ENCODE measurements at places on chromosomes 3 and 15.

DNA sequence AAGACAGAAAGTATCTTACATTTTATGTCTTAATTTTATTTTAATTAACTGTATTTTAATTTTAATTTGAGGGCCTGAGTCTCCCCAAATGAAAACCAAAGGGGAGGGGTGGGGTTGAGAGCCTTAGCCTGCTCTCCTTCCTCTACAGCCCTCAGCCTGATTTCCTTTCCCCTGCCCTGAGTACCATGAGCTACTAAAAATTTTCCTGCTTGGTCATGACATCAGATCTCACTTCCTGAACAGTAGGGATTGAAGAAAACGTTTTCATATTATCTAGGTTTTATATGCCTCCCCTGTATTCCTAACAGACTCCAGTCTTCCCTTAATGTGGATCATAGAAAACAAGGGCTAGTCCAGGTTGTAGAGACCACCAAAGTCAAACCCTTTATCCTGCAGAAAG, 133.9 kb downstream of the MYLK start:
- no peak for DNase-seq

DNA sequence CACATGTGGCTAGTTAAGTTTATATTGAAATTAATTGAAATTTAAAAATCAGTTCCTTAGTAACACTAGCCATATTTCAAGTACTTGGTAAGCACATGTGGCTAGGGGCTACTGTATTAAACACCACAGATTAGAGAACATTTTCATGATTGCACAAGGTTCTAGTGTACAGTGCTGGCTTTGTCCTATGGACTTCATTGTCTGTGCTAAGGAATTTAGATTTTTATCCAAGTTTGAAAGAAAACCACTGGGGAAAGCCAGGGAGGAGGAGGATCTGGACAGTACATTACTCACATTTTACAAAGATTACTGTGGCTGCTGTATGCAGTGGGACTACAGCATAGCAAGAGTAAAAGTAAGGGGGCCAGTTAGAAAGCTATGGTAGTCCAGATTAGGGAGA, 13.9 kb downstream of the STAC start:
- DNase-seq, result no peak

- no peak for DNase-seq
Measured at GRCh38 chr3:62954580-62954979, 79.4 kb upstream of the CADPS start.

- DNase-seq, result no peak
Measured at GRCh38 chr15:69997813-69998212, 99.9 kb downstream of the TLE3 start.

DNA sequence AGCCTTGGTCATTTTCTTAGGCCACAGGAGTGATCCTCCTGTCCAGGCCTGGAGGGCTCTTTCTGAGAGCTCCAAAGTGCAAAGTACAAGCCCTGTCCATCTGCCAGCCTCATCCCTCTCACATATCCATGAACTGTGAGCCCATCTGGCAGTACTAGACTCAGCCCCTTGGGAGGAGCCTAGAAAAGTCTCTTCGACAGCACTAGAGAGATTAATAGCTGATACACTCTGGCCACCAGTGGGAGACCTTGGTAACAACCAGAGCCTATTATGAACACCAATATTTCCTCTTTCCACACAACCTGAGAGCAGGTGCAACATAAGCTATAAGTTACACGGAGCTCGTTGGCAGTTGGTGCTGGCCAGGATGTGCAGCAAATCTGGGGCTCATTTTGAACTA, 59.5 kb upstream of the DCLK3 start:
- DNase-seq, result no peak

GRCh38 chr3:195203606-195204005, 67.4 kb downstream of the XXYLT1 start:
- no peak for DNase-seq

GRCh38 chr3:23068016-23068728, 135.0 kb upstream of the UBE2E2 start:
- no peak for DNase-seq

DNA sequence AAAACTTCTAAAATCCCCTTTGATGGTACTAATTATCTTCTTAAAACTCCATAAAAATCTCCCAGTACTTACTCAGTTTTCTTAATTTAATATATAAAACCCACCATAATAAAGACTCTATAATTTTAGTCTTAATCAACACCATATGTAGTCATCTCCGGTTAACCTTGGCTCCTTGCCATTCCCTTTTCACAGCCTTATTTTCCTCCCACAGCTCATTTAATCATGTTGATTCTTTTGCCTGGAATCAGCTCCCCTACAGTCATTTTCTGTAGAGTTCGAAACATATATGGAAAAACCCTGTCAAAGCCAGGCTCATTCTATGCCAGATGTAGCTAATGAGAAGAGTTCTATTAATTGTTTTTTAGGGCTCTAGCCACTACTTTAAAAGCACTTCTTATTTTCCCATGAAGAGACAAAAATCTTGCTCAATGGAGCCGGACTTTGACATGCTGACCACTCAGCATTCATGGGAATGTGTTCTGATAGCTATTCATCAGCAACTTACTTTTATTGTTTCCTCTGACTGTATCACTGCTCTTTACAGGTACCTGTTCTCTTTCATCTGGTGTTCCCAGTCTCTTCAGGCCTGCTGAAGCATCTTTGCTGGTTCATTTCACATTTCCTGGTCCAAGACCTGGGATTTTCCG, 573.4 kb downstream of the NAALADL2 start:
- no peak for DNase-seq

DNA sequence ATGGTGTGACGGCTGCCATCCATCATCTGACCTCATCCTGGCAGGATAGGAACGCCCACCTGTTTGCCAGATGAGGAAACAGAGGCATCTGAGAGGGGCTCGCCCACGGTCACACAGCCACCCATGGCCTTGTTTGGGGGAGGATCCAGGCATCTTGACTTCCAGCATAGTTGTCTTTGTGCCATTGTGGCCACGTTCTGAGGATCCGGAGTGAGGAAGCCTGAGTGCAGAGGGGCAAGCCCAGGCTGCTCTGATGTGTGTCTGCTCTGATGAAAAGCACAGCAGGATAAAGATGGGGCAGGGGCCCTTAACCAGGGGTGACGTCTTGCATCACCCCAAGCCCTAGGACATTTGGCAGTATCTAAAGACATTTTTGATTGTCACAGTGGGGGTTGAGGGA, 58.7 kb downstream of the FGD5 start:
- no peak for DNase-seq

DNA sequence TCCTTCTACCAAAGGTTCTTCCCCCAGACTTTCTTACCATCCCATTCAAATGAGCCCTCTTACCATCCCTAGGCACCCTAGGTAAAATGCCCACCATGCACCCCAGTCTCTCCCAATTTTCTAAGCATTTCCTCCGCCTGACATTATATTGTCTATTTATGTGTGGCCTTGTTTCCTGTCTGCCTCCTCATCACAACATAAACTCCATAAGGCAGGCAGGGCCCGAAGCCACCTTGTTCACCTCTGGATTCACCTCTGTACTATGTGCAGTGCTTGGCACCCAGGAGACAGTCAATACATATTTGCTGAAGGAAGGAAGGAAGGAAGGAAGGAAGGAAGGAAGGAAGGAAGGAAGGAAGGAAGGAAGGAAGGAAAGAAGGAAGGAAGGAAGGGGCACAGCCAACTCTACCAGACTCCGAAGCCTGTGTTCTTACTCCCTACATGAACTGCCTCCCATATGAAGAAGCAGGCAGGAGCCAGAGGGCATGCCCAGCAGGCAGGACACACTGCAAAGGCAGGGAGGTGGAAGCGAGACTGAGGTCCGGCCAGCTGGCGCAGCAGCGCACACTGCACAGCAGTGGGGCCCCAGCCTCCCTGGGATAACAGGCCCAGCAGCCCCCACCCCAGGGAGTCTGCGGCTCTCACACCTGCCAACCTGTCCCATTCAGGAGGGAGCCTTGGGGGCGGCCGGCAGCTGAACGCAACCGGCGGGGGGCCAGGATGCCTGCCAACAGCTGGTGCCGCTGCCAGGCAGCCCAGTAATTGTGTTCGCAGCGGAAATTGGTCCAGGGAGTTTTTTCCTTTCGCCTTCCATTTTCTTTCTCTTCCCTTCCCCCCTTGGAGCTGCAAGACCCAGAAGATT, 106.0 kb upstream of the LINGO1 start:
- no peak for DNase-seq

DNA sequence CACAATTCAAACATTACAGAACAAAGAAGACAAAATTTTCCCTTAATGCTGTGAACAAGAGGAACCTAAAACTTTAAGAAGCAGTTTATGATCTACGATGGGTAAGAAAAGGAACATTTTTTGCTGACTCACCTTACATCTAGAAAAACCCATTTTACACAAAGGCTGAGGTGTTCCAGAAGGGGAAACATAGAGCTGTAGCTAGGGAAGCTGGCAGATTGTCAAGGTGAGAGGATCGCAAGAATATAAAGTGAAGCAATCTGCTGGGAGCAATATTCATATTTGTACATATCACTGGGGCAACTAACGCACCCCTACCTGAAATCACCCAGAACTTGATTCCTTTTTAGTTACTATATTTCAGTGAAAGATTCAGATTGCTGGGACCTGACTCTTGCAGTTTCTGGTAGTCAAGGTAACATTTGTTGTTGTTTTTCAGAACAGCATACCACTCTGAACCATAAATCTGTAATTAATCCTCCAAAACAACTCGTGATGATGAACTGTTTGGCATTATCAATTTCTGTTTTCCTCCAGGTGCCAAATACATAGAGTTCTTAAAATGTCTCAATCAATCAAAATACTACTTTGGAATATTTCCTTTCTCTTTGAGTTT, 184.1 kb upstream of the LRRC3B start:
- DNase-seq, result no peak

DNA sequence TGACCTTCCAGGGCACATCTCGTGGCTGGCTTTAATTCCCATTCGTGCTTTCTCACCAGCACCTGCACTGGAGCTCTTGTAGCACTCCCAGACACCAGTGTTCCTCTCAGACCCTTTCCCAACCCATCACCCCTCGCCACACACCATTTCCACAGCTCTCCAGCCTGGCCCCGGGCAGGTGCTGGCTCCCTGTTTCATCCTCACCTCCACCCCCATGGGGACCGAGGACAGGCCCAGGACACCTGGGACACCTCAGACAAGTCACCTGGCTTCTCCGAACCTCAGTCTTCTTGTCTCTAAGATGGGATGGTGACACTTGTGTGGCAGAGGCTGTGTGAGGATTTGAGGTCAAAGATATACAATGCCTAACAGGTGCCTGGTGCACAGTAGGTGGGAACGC, 27.4 kb upstream of the GP9 start:
- no peak for DNase-seq

- no peak for DNase-seq
Measured at GRCh38 chr3:11154036-11154952, at the start of gene HRH1. HRH1 (plus strand) TSS chr3:11154493; CDS start chr3:11259038, 104,545 bp downstream.

- DNase-seq, result no peak
Measured at GRCh38 chr15:43880406-43881194, 53.8 kb downstream of the WDR76 start.

GRCh38 chr3:44061961-44062360, 179.7 kb upstream of the TOPAZ1 start:
- no peak for DNase-seq

GRCh38 chr15:58598829-58599210, 150.7 kb downstream of the ADAM10 start:
- no peak for DNase-seq

DNA sequence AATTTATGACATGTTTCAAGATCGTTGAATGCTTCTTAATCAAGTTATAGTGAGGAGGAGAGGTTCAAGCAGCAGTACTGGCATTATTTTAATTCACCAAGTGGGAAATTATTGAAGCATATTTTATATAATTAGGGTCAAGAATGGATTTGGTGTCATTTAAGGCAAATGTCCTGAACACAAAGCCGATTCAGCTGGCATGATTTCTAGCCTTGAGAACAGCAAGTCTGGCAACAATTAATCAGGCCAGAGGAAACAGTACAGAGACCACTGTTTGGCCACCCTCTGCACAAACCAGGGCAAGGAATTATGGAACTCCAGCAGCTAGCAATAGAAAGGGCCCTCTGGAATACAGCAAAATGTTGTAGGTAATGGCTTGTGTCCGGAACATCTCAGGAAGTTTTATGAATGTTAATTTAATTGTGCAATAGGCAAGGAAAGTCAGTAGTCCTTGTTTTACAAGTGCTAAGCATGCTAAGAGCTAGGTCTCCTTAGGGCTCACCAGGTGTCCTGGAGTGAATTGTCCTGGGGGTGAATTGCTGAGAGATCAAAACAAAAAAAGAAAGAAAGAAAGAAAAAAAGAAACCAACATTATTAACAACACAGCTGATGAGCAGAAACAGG, 38.7 kb upstream of the SNRK start:
- DNase-seq, result no peak

- no peak for DNase-seq
Measured at GRCh38 chr15:101243420-101243819, 8.4 kb downstream of the CHSY1 start.

- no peak for DNase-seq
Measured at GRCh38 chr15:100898661-100899462, 19.2 kb downstream of the ALDH1A3 start.

GRCh38 chr3:152177757-152178156, 91.0 kb upstream of the MBNL1 start:
- DNase-seq, result no peak

GRCh38 chr15:23548071-23548470, 17.4 kb upstream of the MKRN3 start:
- DNase-seq, result no peak

GRCh38 chr3:115148142-115148790, 1.2 kb upstream of the ZBTB20 start:
- no peak for DNase-seq

GRCh38 chr3:39038165-39038564, 13.6 kb downstream of the SCN11A start:
- no peak for DNase-seq

- DNase-seq, result no peak
Measured at GRCh38 chr3:187706971-187707370, 4.6 kb upstream of the RTP2 start.

- DNase-seq, result no peak
Measured at GRCh38 chr3:56251343-56251945, 216.8 kb downstream of the ERC2 start.

GRCh38 chr15:98506711-98507110, 141.6 kb upstream of the IGF1R start:
- DNase-seq, result no peak

- DNase-seq, result peak; percentile 14
Measured at GRCh38 chr15:74302821-74303359, 64.6 kb downstream of the CYP11A1 start.

DNA sequence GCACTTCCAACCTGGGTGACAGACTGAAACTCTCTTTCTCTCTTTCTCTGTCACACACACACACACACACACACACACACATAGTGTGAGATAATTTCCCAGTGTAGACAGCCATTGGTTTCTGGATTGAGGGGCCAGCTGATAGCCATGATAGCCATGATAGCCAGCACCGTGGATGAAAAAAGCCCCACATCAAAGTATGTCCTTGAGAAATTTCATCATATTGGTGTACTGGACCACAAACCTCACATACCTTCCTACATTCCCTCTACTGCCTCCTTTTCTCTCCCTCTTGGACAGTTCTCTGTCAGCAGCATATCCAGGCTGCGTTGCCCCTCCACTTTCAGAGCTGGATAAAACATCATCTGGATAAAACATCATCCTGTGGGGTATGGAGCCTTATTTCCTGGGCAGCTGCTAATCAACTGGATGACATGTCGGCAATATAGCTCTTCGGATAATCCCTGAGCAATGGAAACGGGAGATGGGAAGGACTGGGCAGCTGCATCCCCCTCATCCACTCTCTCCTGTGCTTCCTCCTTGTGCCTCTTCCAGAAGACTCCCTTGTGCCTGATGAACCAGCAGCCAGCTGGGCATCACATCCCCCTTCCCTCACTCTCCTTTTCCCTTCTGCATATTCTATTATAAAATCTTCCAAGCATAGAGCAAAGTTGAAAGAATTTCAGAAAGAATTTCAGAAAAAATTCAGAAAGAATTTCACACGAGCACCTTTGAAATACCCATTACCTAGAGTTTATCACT, 39.3 kb downstream of the GRK7 start:
- DNase-seq, result no peak

GRCh38 chr15:88230823-88231222, 25.7 kb downstream of the NTRK3 start:
- no peak for DNase-seq

All from activated CD8-positive, alpha-beta memory T cell treated with anti-CD3 and anti-CD28 coated beads for 1 hour (primary cell).